PC-3 (cell line): ENCODE measurements at places on chromosomes 3 and 15. TPM values are rescaled to one million over a fixed set of nuclear protein-coding genes. Genes with fewer than 3 reads are reported as not detected.
A peak's percentile ranks its signal among the peaks of the same experiment; 100 is the strongest.

DNA sequence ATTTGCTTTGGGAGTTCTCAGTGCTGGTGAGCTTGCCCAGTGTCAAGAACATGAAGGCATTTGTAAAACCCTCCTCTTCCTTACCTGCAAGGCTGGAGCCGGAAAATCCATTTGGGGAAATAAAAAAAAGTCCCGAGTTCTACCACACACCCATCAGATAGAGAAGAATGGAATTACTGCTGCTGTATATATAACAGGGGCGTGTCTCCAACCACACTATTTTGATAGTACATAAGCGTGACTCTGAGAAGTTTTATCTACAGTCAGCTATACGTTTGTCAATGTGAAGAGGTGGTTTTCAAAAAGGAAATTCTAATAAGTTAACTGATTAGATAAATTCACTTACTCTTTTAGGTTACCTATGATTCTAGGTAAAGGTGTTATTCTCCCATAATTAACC, 1.3 kb upstream of the CPA3 start:
- no peak overlapping the region for H3K27ac ChIP-seq
- DNase-seq = no peak
- no peaks in the 10 kb centered on the region for H3K36me3 ChIP-seq
- peaks cover 59% of the 10 kb centered on the region for H3K27me3 ChIP-seq
- no peak overlapping the region for H3K4me3 ChIP-seq
- no peaks in the 10 kb centered on the region for H3K4me1 ChIP-seq

Gene CAPN3
- 0.40 TPM in 1 of 2 replicates, not detected in the other for total RNA-seq

- no peak overlapping the region for H3K4me3 ChIP-seq
- no peak overlapping the region for H3K27ac ChIP-seq
- no peaks in the 10 kb centered on the region for H3K27me3 ChIP-seq
- H3K4me1 ChIP-seq = no peaks in the 10 kb centered on the region
- H3K36me3 ChIP-seq = peaks cover 87% of the 10 kb centered on the region
- no peak for DNase-seq
These were observed 30.9 kb downstream of the TFG start for GRCh38 chr3:100740207-100740606.

DNA sequence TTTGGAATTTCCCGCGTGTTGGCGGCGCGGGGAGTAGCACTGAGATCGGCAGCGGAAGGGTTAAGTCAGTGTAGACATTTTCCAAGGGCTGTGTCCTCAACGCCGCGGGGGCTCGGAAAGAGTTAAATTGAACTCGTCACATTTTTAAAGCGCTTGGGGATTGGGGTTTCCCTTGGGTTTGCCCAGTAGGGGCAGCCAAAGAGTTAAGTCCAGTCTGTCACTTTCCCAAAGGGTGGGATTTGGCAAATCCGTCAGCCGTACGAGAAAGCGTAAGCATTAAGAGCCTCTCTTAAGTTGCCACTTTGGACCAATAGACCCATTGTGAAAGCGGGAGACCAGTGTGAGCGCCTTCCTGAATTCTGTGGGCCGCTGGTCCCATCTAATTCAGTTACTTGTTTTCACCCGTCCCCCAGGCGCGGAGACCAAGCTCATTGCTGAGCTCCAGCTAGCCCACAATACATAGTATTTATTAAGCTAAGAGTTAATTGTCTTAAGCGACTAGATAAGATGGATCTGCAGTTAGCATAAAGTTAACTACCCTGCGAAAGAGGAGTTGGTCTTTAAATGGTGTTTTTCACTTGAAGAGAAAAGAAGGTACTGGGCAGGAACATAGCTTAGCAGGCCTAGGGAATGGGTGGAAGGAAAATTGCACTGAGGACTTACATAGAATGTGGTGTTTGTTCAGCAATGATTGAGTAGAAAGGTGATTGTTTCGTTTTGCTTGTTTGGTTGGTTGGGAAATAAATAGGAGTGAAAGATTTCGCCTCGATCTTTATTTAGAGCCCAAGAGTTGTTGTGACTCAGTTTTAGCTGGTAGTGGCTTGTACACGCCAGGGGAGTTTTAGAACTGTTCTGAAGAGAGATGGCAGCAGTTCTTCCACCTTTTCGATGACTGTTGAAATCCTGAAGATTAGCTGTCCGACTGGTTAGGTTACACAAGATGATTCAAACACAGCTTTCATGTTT, 932 bp downstream of the ARL8B start:
- DNase-seq = peak; percentile 91
- H3K4me3 ChIP-seq = peak overlapping the region; percentile 93
- no peaks in the 10 kb centered on the region for H3K27me3 ChIP-seq
- H3K27ac ChIP-seq = peak overlapping the region; percentile 78
- H3K4me1 ChIP-seq = peaks cover 31% of the 10 kb centered on the region
- 0 out of 2 replicates have a peak, but pooled peaks cover 4% of the 10 kb centered on the region for H3K36me3 ChIP-seq

Gene GABRA5
- total RNA-seq = not detected in 2 replicates

Gene MRAS
- 2.8 and 5.3 TPM in 2 replicates for total RNA-seq

DNA sequence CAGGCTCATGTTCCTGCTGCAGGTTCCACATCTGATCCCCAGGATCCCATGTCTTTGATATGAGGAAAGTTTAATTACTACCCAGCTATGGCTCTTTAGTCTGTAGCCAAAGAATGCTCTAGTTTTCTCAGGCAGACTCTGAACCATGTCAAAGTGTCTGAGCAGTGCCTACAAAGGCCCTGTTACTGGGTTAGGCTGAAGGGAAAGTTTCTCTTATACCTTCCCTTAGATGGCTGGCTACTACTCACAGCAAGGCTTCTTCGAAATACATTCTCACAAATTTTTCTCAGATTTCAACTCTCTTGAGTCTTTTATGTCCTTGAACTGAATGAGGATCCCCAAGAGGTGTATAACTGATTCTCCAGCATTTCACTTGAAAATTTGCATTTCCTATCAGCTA, 102.4 kb downstream of the NR1D2 start:
- no peaks in the 10 kb centered on the region for H3K36me3 ChIP-seq
- no peaks in the 10 kb centered on the region for H3K27me3 ChIP-seq
- H3K4me3 ChIP-seq = no peak overlapping the region
- DNase-seq = no peak
- peaks cover 17% of the 10 kb centered on the region for H3K4me1 ChIP-seq
- H3K27ac ChIP-seq = peak overlapping the region; percentile 39

DNA sequence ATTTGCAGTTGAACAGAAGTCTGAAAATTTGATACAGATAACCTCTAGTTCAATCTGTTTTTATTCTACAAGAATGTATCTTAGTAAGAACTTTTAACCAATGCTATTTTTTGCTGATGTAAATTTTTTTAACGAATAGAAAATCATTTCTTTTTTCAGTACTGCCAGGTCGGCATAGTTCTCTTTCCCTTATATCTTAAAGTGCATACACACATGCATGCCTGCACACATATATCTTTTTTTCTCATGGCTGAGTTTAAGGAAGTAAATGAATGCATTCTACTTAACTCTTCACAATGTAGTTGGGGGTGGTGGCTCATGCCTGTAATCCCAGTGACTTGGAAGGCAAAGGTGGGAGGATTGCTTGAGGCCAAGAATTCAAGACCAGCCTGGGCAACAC, 48.4 kb downstream of the BLM start:
- H3K27me3 ChIP-seq = no peaks in the 10 kb centered on the region
- H3K4me3 ChIP-seq = no peak overlapping the region
- H3K36me3 ChIP-seq = peaks cover 2% of the 10 kb centered on the region
- DNase-seq = no peak
- H3K27ac ChIP-seq = no peak overlapping the region

Gene CHRNA7
- total RNA-seq = 0.73 and 1.0 TPM in 2 replicates

GRCh38 chr3:190286014-190286413, 36.2 kb downstream of the CLDN1 start:
- 0 out of 2 replicates have a peak, but pooled peaks cover 3% of the 10 kb centered on the region for H3K4me1 ChIP-seq
- H3K36me3 ChIP-seq = 0 out of 2 replicates have a peak, but pooled peaks cover 2% of the 10 kb centered on the region
- H3K4me3 ChIP-seq = no peak overlapping the region
- no peak overlapping the region for H3K27ac ChIP-seq

DNA sequence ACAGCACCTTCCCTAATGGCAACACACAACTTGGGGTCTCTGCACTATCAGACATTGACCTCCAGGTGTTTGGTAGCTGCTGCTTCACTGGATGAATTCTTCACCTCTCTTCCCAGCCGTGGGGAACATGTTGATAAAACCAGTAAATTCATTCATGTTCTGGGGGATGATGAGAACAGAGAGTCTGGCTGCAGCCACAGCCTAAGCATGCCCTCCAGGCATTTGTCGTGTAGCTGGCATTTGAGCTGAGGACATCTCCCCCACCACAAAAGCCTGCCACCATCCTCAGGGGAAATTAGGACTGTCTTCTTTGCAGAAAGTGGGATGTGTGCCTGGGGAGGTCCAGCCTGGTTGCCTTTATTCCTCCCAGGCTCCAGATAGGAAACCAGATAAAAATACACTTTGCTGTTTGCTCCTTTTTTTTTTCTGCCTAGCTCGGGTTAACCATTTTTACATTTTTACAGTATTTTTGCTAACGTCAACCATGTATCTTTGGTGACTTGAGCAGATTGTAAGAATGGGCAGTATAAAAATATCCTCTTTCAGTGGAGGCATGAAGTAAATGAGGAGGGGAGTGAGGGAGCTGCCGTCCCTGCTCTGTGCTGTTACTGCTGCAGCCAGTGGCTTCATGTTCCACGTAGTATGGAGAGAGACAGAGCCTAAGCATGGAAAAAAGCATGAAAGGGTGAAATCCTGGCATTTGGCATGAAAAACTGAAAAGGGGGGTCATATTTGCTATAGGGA, 444.0 kb downstream of the EPHB1 start:
- H3K36me3 ChIP-seq = no peaks in the 10 kb centered on the region
- no peak overlapping the region for H3K27ac ChIP-seq
- H3K4me3 ChIP-seq = no peak overlapping the region
- H3K27me3 ChIP-seq = no peaks in the 10 kb centered on the region

DNA sequence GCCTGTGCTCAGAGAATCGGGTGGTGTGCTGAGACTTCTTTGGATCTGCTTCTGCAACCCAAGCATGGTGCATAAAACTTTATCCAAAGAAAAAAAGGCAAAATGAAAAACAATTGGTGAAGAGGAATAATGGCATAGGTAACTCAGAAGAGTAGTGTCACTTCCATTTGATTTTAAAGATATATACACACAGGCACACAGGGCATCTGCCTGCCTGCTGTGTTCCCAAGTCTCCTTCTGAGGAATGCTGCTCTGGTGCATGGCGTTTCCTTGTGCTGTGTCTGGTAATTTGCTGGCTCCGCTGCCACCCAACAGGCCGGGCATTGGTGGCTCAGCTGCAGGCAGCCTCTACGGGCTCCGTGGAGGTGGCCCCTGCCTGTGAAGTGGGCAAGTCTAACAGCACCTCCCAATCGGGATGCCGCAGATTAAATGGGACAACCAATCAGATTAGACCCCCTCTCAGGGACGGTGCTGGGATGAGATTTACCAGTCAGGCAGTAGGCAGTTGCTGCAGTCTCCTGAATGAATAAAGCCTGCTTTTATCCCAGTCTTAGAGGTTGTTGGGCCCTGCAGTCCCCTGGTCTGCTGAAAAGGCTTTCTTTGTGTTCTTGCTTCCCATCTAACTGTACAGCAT, 253.7 kb upstream of the RASGRP1 start:
- no peak overlapping the region for H3K27ac ChIP-seq
- H3K27me3 ChIP-seq = no peaks in the 10 kb centered on the region
- H3K36me3 ChIP-seq = no peaks in the 10 kb centered on the region; the same call in 1 of the 2 replicates
- peaks cover 4% of the 10 kb centered on the region; the same call in 1 of the 2 replicates for H3K4me1 ChIP-seq
- H3K4me3 ChIP-seq = no peak overlapping the region; the same call in 1 of the 2 replicates

- DNase-seq = no peak
- no peak overlapping the region for H3K27ac ChIP-seq
- H3K27me3 ChIP-seq = no peaks in the 10 kb centered on the region
- H3K36me3 ChIP-seq = no peaks in the 10 kb centered on the region
- H3K4me1 ChIP-seq = no peaks in the 10 kb centered on the region
These were observed 176.9 kb downstream of the STAC start for GRCh38 chr3:36557021-36557707.

- no peak overlapping the region for H3K4me3 ChIP-seq
- no peaks in the 10 kb centered on the region for H3K27me3 ChIP-seq
- DNase-seq = no peak
- peaks cover 21% of the 10 kb centered on the region for H3K4me1 ChIP-seq
These were observed 35.2 kb downstream of the ZNF710 start for GRCh38 chr15:90036343-90036742.

DNA sequence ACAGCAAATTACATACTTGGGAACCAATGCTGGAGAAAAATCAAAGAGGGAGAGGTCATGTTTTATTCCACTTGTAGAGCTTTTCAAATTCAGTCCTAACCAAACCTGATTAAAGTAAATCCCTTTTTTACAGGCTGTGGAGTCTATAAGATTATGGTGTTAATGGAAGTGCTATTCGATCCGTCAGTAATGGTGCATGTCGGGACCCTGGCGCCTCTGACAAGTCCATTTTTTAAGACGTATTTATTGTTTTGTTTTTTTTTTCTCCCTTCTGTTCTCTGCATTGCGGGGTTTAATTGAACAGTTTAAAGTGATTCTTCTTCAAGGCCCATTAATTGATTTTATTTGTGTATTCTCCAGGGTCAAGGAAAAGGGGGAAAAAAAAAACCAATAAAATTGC, 725.9 kb downstream of the TUSC7 start:
- H3K4me1 ChIP-seq = no peaks in the 10 kb centered on the region
- H3K4me3 ChIP-seq = no peak overlapping the region
- no peaks in the 10 kb centered on the region for H3K36me3 ChIP-seq
- no peaks in the 10 kb centered on the region for H3K27me3 ChIP-seq
- no peak overlapping the region for H3K27ac ChIP-seq

GRCh38 chr15:59327942-59328341, 44.7 kb downstream of the MYO1E start:
- peaks cover 3% of the 10 kb centered on the region; the same call in 1 of the 2 replicates for H3K36me3 ChIP-seq
- peaks cover 14% of the 10 kb centered on the region for H3K4me1 ChIP-seq
- H3K27me3 ChIP-seq = no peaks in the 10 kb centered on the region
- no peak overlapping the region for H3K4me3 ChIP-seq

Gene C3orf22
- total RNA-seq = not detected in 2 replicates

Gene GOLGA8T
- 0.15 TPM in 1 of 2 replicates, not detected in the other for total RNA-seq

Gene SEMA6D
- 0.52 and 0.91 TPM in 2 replicates for total RNA-seq

Gene PRR20G
- total RNA-seq = not detected in 2 replicates

DNA sequence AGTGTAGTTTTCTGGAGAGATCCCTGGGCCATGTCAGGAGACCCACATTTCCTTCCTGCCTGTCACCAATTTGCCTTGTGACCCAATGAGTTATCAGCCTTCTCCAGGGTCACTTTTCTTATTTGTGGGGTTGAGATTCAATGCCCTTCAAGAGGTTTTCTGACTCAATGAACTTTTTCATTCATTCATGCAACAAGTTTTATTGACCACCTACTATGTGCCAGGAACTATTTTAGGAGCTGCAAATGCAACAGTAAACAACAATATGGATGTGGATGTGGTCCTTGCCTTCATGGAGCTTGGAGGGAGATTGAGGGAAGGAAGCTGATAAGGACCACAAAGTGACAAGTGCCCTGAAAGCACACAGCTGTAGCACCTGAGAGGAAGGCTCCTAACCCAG, 142.8 kb downstream of the OPA1 start:
- no peak overlapping the region for H3K4me3 ChIP-seq
- no peaks in the 10 kb centered on the region for H3K27me3 ChIP-seq
- H3K36me3 ChIP-seq = no peaks in the 10 kb centered on the region
- peaks cover 12% of the 10 kb centered on the region for H3K4me1 ChIP-seq

Gene NOX5
- total RNA-seq = 237 and 339 TPM in 2 replicates

GRCh38 chr15:58410353-58410752, 21.4 kb upstream of the LIPC start:
- no peaks in the 10 kb centered on the region for H3K36me3 ChIP-seq
- H3K4me3 ChIP-seq = no peak overlapping the region

GRCh38 chr3:17639765-17640164, 102.7 kb downstream of the TBC1D5 start:
- no peak overlapping the region for H3K4me3 ChIP-seq
- no peaks in the 10 kb centered on the region for H3K27me3 ChIP-seq
- no peaks in the 10 kb centered on the region for H3K36me3 ChIP-seq
- DNase-seq = peak; percentile 80
- peak overlapping the region; percentile 48 for H3K27ac ChIP-seq

Gene PRTG
- 1.4 and 5.2 TPM in 2 replicates for total RNA-seq
